ENCODE measurements at places on chromosomes 12 and 14. TPM values are rescaled to one million over a fixed set of nuclear protein-coding genes. Genes with fewer than 3 reads are reported as not detected.

The EPYC gene
- total RNA-seq = not detected

The KLRC1 gene
- not detected for total RNA-seq

The NRL gene
- total RNA-seq = 0.45 TPM

The LHX5 gene
- total RNA-seq = not detected

The GALNT16 gene
- 0.19 TPM for total RNA-seq

The MAP1LC3B2 gene
- 0.19 TPM for total RNA-seq

The CLEC1B gene
- not detected for total RNA-seq

The RNASE13 gene
- not detected for total RNA-seq

The SCAF11 gene
- total RNA-seq = 42.9 TPM

The CSRP2 gene
- total RNA-seq = 3.9 TPM
